NCI-H1436 treated with DMSO at 0.1 percent for 48 hours (cell line): ENCODE measurements at places on chromosomes 16 and 17.

- no peak for DNase-seq
These were observed 100.1 kb downstream of the YPEL2 start for GRCh38 chr17:59431601-59432000.

- no peak for DNase-seq
These were observed 22.3 kb upstream of the ZNHIT3 start for GRCh38 chr17:36463916-36464764.

- no peak for DNase-seq
These were observed 14.3 kb downstream of the ZNF319 start for GRCh38 chr16:57986196-57986595.

GRCh38 chr16:87995644-87996043, 44.4 kb downstream of the BANP start:
- no peak for DNase-seq

DNA sequence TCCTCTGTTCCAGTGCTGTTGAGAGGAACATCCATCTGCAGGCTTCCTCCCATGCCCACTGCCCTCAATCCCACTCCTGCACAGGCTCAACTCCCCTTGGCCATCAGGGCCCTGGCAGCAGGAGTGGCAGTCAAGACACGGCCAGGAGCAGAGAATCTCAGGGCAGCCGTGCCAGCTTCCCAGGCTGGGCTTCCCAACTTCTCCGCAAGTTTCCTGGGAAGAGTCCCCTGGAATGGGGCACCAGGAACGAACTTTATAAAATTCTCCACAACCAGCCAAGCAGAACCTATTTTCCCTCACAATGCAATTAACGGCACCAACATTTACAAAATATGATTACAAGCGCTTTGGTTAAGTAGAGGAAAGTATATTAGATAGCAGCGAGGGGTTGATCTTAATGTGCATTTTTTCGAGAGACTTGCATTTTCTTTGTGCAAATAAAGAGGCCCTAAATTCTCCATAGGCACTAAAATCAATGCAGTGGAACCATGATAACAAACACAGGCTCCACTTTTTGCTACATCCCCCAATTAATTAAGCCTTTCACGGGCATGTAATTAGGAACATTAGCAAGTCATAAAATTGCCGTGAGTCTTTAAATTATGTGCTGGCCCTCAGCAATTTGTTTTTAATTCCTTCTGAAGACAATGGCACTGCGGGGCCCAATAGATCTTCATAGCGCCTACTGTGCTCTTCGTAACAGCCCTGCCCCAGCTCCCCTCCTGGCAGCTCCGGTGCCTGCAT, 99.9 kb upstream of the LHX1 start:
- DNase-seq, result peak; percentile 42

GRCh38 chr17:40518401-40519088, 17.1 kb upstream of the TNS4 start:
- DNase-seq, result no peak

DNA sequence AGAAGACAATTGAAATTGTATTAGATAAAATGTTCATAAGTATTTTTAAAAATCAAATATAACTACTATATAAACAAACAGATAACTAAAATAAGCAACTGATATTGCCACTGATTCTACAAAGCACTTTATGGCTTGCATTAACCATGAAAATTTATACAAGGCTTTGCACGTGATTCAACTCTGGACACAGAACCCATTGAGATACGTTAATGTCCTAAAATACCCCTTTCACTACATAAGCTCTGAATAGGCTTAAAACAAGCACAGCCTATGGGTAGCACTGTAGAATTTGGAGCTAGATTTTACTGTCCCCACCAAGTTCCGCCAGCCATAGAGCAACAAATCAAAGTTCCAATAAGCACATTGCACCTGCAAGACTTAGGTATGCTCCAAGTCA, 4.5 kb downstream of the ZNF652 start:
- no peak for DNase-seq
